IPS DF 6.9 (cell line): ENCODE measurements at places on chromosomes 2 and 18.

- no peak for DNase-seq
These were observed 11.7 kb downstream of the GPR75 start for GRCh38 chr2:53848062-53848461.

GRCh38 chr2:239275044-239275685 is 125.7 kb downstream of the HDAC4 start:
- DNase-seq, result no peak

- DNase-seq, result no peak
These were observed 131.8 kb upstream of the HS6ST1 start for GRCh38 chr2:128450211-128451024.

- DNase-seq, result no peak
These were observed 487.2 kb downstream of the GALR1 start for GRCh38 chr18:77736842-77737241.

GRCh38 chr18:30999186-30999585 is 43.4 kb downstream of the DSC3 start:
- no peak for DNase-seq

- no peak for DNase-seq
These were observed 15.4 kb upstream of the MATN3 start for GRCh38 chr2:20027705-20028434.

- DNase-seq, result no peak
These were observed 57.4 kb downstream of the KIDINS220 start for GRCh38 chr2:8779795-8780671.

DNA sequence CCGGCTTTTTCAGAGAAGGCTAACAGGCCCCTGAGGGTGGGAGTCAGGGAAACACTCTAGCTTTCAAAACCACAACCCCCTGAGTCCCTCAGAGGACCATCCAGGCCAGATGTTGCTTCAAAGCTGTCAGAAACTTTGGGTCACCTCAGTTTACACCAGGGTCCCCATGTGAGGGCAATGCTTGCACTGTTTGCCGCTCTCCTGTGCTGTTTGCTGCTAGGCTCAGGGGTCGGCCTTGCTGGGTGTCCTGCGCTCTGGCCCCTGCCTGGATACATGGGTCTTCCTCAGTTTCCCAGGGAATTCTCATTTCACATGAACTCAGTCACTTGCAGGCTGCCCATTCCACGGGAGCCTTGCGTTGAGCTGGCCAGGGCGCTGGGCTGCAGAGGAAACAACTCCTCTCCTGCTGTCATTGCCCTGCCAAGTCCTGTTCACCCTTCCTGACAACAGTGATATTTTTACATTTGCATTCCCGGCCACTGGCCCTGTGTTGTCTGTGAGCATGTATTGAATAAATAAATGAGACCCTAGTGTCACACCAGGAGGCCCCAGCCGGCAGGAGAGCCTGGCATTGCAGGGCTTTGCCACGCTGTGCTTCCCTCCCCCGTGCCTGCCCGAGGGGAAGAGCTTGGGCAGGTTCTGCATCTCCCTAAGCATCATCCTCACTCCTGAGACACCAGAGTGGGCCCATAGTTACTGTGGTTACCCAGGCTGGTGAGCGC is 73.2 kb upstream of the RAB6C start:
- DNase-seq, result no peak

- no peak for DNase-seq
These were observed 65.0 kb upstream of the NPAS2 start for GRCh38 chr2:100754951-100755350.

- no peak for DNase-seq
These were observed 362.3 kb downstream of the FIGN start for GRCh38 chr2:163373496-163373895.

- no peak for DNase-seq
These were observed 783 bp upstream of the TXNL4A start for GRCh38 chr18:79989195-79989497.

DNA sequence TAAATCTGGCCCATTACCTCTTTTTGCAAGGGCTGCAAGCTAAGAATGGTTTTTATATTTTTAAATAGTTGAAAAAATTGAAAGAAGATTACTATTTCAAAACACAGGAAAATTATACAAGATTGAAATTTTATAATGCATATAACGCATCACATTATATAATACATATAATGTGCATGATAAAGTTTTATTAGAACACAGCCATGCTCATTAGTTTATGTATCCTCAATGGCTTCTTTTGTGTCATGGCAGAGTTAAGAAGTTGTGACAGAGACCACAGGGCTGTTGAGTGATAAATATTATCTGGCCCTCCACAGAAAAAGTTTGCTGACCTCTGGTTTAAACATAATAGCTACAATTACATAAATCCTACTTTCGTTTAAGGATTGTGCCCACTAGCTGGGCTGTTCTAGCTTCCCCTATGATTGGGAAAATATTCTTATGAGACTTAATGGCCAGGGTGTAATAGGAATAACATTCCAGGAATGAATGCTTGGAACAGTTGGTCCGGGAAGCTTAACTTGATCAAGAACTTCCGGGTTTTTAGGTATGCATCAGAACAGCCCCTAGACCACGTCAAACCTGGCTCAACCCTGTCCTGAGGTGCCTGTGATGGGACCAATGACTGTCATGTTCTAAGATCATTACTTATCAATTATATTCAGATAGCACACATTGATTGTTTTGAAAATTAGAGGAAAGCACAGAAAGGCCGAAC is 98.7 kb upstream of the LPIN2 start:
- no peak for DNase-seq

DNA sequence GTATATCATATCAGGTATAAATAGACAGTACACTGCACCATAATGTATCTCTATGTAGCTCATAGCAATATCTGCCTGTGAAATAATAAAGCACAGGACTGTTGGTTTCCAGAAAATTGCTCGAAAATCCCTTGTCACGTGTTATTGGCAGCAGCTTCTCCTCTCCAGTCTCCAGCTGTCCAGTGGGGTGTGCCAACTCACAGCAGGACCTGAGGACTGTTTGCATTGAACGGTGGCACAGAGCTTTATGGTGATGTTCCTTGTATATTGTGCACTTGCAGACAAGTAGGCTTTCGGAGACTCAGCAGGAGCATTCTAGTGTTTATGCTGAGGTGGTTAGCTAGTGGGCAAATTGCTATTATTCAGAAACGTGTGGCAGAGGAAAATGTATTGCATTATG is 182.2 kb upstream of the ATP5MC3 start:
- DNase-seq, result no peak

GRCh38 chr18:22545066-22545760 is 127.5 kb upstream of the CTAGE1 start:
- DNase-seq, result no peak

GRCh38 chr18:79139206-79139605 is 70.0 kb downstream of the ATP9B start:
- DNase-seq, result no peak

DNA sequence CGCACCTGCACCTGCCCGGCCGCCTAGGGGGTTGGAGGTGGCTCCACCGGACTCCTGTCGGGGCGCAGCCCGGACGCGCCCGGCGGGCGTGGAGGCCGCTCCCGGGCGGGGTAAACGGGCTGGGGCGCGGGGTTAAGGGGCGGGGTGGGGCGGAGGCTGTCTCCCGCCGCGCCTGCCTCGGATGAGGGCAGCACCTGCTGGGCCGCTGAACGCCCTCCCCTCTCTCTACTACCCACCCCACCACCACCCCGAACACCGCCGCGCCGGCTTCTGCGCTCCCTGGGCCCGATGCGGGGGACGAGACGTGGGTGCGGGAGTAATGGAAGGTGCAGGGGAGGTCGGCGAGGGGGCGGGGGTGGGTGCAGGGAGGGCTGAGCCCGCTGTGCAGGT is 224.8 kb upstream of the ID2 start:
- DNase-seq, result no peak

DNA sequence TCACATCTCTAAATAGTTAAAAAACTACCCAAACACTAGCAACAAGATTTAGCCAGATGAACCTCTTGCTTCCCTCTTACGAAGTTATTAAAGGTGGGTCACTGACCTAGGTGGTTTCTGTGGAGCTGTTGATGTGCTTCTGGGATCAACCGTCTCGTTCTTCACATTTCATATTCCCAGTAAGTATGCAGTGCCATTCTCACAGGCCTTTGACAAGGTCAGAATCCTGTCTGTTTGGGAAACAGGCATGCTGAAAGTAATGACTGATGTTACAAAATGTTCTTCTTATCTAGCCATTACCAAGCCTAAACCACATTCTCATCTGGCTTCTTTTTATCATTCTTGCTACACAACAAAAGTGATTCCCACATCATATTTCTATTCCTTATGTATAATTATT is 70.3 kb downstream of the WDR7 start:
- no peak for DNase-seq

DNA sequence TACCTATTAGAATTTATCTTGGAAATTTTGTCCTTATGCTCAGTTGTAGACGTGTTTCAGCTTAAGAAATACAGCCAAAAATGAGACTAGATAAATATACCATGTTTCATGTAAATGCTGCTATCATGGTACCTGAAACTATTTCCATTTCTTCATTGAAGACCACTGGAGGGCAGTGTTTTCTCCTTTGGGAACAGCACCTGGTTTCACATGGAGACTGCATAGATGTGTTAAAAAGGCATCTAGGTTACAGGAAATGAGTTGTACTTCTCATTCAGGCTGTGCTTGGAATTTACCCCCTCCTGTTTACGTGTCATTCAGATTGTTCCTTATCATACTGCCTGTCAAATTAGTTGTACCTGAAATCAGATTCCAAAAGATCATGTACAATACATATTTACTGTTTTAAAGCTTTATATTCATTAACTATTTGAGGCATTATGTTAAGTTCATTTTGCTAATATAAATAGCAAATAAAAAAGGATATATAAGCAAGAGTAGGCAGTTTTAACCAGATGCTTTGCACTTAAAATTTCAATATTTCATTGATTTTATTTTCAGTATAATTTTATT is 57.3 kb upstream of the PSMD14 start:
- DNase-seq, result no peak
